H1 (cell line): ENCODE measurements at places on chromosomes 1 and 21.

DNA sequence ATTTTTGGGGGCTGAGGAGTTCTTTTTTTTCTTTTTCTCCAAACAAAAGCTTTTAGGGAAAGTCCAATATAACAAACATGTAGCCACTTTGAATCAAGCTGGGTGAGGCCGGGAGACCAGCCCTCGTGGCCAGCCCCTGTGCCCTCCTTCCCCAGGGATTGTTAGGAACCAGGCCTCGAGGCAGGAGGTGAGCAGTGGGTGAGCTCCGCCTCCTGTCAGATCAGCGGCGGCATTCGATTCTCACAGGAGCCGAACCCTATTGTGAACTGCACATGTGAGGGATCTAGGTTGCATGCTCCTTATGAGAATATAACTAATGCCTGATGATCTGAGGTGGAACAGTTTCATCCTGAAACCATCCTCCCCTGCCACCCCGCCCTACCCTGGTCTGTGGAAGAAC is 41.8 kb upstream of the TTC22 start:
- no peak for DNase-seq

DNA sequence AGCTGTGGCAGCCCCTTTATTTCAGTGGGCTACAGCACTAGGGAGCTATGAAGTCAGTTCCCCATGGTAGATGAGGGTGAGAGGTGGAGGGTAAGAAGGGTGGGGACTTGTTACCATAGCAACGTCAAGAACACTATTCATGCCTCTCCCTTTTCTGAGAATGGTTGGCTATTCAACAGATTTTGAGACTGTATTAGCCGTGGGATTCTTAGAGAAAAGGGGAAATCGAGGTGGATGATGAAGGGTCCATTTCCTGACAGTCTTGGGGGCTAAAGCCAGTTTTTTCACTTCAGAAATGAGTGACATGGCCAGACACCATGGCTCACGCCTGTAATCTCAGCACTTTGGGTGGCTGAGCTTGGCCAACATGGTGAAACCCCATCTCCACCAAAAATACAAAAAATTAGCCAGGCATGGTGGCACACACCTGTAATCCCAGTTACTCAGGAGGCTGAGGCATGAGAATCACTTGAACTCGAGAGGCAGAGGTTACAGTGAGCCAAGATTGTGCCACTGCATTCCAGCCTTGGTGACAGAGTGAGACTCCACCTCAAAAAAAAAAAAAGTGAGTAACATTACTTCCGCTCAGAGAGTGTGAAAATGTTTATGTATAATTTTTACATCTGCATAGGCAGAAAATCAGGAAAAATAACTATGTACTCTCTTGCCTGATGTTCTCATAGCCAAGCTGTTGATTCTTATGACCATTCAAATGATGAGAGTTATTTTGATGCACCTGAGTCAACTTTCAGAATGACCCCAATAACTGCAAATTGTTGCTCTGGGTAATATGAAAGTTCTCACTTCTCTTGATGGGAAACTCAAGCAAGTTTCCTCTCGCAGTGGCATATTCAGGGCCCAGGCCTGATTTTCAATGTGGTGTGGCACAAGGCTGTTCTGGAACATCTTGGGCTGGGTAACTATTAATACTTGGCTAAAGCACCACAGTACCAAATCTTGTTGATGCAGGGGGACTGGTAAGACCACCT is 23.2 kb upstream of the RGSL1 start:
- no peak for DNase-seq

DNA sequence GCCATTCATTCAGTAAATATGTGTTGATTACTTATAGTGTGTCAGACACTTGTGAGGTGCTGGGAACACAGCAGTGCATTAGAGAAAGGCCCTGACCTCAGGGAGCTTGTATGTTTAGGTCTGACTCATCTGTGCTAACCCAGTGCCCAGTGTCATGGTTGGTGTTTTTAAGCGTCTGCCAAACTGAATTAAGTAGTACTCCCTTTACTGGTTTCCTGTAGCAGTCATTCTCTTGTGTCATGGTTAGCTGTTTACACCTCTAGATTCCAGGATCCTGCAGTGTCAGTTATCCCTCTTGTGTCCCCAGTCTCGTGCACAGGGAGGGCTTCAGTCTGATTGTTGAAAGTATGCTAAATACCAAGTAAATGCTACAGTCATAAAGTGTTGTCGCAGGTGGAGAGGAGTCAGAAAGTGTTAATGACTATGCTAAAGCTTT is 14.2 kb downstream of the UCK2 start:
- DNase-seq, result no peak

- no peak for DNase-seq
Measured at GRCh38 chr1:70220015-70220414, 1.2 kb upstream of the SRSF11 start.

DNA sequence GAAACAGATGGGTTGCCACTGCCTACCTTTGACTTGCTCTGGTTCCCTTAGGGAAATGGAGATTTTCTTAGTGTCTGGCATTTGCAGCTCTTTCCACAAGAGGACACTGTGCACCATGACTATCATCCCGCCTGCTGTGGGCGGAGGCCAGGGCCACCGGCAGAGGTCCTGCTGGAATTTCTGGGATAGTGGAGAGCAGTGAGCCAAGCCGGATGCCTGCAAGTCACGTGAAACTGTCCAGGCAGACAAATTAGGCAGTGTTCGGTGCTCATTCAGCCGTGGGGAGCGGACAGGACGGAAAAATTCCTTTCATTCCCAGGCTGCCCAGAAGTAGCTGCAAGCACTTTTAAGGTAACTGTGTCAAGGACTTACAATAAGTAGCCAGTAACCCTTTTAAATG is 43.4 kb downstream of the IGSF5 start:
- peak; percentile 65 for DNase-seq

GRCh38 chr1:51610637-51611036 is 6.3 kb upstream of the OSBPL9 start:
- DNase-seq, result no peak

DNA sequence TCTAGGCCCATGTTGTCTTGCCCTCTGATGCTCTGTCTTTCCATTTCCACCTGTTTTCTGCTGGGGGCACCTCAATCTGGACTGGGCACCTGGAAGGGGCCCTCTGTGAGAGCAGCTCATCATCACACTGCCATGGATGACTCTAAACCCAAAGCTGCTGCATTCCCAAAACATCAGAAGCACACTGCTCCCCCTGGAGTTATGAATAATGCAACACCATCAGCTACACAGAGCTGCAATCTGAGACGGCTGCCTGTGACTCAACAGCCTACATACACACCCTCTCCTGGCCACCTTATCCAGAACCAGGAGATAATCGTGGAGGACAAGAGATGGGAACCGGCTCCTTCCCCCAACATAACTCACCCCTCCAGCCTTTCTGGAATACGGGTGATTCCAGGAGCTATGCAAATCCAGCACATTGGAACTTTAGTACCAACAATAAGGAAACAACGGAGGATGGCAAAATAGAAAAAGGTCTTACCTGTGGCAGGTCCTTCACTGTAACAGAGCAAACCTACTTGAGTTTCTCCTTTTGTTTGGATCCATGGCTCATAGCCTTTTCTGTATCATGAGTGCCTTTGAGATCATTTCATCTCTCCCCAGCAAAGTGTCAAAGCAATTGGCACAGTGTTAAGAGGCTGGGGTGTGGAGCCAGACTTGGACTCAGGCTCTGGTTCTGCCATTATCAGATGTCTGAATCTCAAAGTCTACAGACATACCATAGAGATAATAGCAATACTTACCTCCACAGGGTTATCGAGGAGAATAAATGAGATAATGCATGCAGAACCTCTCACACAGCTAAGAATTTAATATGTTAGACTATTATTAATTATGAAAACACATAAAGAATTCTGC is 29.3 kb downstream of the AK2 start:
- DNase-seq, result no peak

- DNase-seq, result no peak
Measured at GRCh38 chr1:176315519-176316220, 108.6 kb upstream of the COP1 start.

DNA sequence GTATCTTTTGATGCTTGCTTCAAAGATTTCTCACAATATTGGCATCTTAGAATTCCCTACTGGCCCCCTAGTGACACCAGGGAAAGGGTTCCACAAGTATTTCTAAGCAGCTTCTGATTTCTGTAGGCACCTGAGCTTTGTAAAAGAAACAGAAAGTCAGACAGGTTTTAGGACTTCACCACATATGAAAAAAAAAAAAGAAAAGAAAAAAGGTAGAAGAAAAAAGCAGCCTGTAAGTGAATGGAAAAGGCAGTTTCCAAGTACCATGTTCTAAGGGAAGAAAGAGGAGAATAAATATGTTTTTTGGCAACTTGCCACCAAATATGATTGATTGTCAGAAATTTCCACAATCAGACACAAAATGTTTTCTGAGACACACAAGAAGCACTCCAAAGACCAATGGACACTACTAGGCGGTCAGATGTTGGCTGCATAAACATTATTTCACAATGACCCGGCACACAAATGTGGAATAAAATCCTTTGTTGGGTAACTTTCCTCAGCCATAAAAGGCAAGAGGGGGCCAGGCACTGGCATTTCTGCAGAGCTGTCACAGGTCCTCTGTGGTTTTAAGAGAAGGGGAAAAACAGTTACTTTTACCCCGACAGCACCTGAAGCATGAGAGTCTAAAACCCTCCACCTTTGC is 12.7 kb upstream of the CPLANE2 start:
- DNase-seq, result no peak

DNA sequence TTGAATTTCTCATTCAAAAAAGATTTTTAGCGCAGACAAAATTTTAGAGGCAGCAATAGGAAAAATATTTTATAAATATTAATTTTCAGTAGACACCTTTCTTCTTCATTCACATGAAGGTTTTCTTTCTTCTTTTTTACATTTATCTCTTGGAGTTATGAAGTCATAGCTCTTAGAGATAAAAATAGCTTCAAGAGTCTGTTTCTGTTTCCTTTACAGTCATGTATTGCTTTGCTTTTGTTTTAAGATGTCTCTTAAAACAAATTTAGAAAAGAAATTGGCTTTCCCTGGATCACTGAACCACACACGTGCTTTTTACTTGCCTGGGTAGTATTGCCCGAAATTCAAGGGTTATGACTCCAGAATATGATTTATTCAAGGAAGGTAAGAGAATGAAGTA is 369.9 kb upstream of the LRRC7 start:
- DNase-seq, result no peak

DNA sequence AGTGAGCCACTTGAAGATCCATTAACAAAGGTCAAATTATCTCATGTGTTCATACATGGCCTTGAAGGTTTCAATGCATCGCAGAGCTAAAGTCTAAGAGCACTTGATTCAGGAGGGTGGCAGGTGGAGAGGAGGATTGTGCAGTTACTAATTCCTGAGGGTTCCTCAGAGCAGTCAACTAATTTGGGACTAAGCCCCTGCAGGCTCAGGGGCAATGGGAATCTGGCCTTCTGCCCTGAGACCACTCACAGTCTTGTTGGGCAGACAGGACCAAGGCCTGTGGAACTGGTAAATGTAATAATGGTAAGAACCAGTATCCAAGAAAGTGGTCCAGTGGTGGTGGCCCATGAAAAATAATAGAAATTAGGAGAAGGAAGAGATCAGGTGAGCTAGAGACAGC is 127.4 kb upstream of the HMGB4 start:
- no peak for DNase-seq

DNA sequence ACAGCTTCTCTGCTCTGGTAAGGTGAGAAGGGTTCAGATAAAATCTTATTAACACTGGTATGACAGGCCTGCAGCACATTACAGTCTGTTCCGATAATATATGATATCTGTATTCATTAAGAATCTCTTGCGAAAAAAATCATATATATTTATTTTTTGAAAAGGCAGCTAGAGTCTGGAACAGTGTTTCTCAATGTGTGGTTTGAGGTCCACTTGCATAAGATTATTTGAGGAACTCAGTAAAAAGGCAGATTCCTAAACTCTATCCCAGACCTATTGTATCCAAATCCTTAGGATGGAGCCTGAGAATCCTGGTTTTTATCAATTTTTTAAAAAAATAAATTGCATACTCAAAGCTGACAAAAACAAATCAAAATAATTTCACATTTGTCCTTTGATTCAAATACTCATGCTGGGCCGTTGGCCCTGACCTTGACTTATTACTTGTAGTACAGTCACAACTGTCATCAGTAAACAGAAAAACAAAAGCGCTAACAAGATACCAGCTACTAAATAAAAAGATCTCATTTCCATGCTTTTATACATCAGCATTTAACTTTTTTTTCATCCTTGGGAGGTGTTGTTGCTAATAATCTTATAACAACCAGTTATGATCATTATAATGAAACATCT is 60.6 kb downstream of the RGS2 start:
- DNase-seq, result no peak

GRCh38 chr1:202074985-202075384 is 47.7 kb upstream of the GPR37L1 start:
- DNase-seq, result no peak

GRCh38 chr1:60895252-60895651 is 187.1 kb upstream of the NFIA start:
- no peak for DNase-seq

DNA sequence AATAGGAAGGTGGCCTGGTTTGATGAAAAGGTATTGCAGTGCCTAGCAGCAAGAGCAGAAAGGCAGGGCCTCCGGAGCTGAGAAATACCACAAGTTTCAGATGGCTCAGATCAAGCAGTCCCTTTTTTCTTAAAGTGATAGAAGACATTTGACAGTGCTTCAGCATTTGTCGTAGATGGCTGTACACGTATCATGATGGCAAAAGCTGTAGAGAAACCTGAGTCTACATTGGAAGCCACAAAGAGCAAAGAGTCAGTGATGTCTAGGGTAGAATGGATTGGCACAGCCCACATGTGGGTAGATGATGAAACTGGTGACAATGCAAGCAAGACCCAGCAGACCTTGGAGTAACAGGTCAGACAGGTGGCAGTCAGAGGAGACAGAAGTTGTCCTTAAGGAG is 101.3 kb upstream of the ARTN start:
- no peak for DNase-seq

- DNase-seq, result no peak
Measured at GRCh38 chr1:213423041-213423440, 372.0 kb downstream of the RPS6KC1 start.

DNA sequence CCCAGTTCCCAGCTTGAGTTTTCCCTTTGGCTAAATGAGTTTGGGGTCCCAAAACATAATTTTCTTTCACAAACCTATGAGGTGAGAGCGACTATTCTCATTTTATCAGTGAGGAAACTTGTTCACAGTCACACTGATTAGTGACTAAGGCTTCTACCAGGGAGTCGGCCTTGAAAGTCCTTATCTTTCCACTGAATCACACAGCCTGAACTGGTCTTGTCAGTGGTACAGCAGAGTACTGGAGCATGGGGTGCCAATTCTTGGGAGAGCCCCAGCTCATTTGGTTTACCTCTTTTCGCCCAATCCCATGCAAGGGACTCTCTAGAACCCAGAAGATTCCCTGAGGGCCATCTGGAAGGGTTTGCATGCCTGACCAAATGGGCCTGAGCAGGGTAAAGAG is 16.9 kb downstream of the HSD3B2 start:
- no peak for DNase-seq

- DNase-seq, result no peak
Measured at GRCh38 chr1:20987831-20988825, 188.6 kb downstream of the EIF4G3 start.
